ENCODE measurements at places on chromosomes 2 and 18.
A peak's percentile ranks its signal among the peaks of the same experiment; 100 is the strongest.

DNA sequence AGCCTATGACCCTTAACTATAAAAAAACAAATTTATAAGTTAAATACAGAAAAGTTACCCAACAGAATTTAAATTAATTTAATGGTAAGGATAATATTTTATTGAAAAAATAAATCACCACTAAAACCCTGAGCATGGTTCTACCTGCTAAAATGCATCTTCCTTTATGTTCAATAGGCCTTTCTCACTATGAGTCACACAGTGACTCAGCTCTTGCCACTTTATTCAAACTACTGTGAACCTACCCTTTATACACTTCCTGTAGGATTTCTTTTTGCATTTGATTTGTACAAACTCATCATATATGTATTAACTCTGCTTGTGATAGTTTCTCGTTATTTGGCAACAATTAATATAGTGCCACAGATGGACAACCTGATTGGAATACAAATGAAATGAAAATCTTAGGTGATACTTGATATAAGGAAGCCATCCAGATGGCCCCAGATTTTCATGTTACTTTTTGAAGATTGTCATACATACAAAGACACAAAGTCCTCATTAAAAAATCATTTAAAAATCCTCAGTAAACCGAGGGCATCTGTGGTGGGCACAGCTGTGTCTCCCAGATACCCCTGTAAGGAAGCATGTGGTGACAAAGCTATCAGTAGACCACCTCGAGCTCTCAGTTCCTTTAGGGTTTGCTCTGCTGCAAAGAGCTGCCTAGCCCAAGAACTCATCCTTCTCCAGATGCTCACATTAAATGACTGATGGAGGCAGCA is 55.2 kb upstream of the COBLL1 start:
- no peak for DNase-seq

DNA sequence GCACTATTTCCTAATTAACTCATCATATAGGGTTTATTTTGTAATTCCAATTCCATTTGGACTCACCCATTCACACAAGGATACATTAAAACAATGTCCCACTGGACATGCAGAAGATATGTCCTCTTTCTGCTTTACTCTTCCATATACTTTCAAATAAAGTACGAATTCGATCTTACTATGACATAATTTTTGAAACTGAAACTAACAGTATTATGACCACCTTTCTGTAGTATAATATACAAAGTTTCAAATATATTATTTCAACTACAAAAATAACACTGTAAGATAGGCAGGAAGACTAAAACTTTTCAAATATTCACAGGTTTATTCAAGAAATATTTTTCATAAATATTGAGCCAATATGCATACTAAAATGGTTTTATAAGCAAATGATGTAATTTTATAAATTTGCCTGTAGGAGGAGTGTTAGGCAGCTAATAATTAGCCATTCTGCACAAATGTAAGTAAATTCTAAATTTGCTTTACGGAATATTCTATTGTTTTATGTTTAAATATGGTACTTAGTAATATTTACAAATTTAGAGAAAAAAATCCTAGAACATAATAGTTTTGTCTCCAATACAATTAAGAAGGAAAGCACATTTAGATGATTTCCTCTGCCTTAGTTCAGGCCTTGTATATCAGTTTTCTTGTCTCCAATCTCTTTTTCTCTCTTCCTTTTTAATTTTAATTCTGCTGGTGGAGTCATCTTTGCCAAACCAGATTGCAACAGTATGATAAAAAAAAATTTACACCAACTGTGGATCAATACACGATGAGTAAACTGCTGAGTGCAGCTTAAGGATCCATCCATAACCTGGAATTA is 85.9 kb downstream of the CERKL start:
- DNase-seq = no peak

- DNase-seq = no peak
These were observed 235.0 kb upstream of the RGPD4 start for GRCh38 chr2:107591561-107592279.

- no peak for DNase-seq
These were observed 293.9 kb upstream of the SYT4 start for GRCh38 chr18:43571078-43571689.

DNA sequence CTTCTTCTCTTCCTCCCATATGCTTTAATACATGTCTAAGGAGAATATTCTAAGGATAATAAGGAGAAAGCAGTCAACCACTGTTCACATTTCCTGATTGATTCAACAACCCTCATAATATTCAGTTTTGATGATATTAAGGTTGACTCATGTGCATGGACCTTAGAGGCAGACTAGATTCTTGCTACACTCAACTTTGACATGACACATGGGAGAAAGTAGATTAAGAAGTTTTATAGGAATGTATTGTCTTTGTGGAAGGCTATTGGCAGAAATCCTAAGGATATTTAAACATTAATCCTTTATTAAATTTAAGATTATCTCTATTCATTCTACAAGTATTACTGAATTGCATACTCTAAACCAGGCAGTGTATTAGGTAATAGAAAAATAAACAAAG is 309.1 kb upstream of the CYRIA start:
- DNase-seq = no peak

DNA sequence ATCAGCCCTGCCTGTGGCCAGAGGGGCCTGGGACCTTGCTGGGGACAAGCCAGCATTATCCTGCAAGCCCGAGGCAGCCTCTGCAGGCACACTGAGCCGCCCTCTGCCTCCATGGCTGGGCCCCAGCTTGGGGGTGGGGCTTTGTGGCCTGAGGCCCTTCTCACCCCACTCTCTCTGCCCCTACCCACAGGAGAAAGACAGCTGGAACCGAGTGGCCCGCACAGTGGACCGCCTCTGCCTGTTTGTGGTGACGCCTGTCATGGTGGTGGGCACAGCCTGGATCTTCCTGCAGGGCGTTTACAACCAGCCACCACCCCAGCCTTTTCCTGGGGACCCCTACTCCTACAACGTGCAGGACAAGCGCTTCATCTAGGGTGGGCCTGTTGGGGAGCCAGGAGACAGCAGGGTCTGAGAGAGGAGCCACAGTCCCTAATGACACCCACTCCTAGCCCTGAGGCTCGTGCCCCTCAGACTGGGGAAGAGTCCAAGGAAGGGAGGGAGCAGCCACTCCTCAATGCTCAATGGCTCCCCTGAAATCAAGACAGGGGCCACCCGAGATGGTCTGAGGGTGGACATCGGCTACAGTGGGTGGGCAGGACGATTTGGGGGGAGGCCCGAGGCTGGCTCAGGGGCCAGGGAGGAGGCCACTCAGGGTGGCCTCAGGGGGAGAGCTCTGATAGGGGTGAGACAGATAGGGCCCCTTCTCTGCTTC is 4.4 kb upstream of the CHRNG start:
- DNase-seq = no peak

GRCh38 chr2:118240276-118240675 is 152.0 kb downstream of the INSIG2 start:
- no peak for DNase-seq

DNA sequence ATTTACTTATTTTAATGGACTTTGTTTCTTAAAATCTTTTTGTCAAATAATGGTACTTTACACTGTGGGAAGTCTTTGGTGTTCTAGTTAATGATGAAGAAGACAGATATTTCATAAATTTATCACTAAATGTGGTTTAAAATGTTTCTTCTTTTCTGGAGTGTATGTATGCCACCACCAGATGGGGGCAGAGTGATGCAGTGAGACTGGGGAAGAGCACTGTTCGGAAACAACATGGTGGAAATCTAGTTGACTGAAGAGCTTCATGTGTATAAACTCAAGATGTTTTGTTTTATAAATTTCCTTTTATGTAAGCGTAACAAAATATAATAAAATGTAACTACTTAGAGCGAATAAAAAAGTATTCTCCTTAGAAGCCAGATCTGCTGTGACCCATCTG is 195.1 kb downstream of the KCNE4 start:
- DNase-seq = no peak

- no peak for DNase-seq
These were observed 6.4 kb upstream of the NPAS2 start for GRCh38 chr2:100813527-100813926.

DNA sequence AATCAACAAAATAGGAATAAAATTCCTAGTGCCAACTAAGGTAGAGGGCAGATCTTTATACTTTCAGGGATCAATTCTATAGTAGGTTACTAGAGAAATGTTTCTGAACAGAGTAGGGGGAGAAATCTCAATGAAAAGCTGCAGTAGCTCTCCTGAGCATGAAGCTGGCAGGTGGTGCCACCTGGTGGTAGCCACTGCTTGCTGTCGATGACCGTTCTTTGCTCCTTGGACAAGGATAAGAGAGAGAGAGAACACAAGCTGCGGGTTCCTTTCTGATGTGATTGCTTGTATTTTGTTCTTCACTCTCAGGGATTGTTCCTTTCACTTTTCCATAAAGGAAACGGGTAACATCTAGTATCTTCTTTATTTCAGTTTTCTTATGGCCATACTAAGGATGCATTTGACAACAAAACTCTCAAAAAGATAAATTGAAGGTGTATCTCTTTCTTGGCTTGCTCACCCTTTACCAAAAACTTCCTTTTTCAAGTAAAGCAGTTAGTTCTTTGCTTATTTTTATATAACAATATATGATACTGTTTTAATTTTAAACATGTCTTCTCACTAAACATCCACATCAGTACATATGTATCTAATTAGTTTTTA is 18.6 kb upstream of the MRPL19 start:
- DNase-seq = peak; percentile 21

- no peak for DNase-seq
These were observed 1.2 kb downstream of the ME2 start for GRCh38 chr18:50880119-50880465.

DNA sequence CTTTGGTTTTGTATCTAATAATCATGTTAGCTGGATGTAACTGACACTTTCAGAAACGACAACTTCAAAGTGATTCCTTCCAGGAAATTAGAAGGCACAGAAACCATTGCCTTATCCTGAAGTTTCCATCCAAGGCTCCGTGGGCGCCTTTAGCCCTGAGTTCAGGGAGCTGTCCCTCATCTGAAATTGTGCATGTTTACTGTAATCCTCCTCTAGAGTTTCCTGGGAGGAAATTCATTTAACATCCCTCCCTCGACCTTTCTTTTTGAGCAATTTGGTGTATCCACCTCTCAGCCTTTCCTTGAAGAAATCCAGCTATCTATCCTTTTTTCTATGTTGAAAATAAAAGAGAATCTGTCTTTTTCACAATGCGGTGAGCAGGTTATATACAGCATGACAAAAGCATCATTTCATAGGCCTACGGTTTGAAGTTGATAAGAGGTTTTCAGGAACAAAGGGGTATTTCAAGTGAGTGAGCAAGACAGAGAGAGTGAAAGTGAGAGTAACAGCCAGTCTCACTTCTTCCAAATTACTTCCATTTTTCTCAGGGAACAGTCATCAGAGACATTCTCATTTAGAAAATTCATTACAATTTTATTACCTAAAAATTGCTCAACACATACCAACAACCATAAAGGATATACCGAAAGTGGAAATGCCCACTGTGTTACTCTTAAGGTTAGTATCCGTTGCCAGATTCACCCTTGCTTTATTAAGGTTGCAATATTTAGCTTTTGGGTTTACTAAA is 167.3 kb downstream of the MREG start:
- DNase-seq = no peak

GRCh38 chr2:227509824-227510619 is 38.1 kb downstream of the AGFG1 start:
- no peak for DNase-seq

GRCh38 chr2:224151161-224151560 is 112.1 kb upstream of the SERPINE2 start:
- DNase-seq = no peak

DNA sequence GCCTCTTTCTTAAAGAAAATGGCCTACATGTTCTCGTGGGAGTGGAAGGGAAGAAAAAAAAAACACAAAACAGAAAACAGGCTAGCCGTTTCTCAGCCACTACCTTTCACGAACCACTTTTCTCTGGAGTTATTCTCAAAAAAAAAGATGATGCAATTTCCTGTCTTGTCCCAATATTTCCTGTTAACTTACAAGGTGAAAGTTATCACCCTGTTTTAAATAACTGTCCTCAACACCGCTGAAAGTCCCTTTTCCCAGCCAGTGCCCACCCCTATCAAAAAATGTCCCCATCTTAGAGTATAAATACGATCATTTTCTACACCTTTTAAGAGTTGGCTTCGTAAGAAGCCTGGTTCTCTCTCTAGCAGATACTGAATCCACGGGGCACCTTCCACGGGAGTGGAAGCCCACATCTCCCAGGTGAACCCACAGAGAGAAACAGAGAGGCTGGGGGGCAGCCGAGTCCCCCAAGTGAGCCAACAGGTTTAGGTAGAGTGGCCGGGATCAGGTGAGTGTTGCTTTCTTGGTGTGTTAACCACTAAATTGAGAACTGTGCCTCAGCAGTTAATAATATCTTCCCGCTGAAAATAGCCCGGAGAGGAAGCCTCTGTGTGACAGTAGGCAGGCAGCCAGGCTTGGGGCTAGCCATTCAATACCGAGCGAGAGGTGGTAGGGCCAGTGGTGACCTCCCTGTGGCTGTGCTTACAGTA is 15.9 kb downstream of the SMAD7 start:
- no peak for DNase-seq

DNA sequence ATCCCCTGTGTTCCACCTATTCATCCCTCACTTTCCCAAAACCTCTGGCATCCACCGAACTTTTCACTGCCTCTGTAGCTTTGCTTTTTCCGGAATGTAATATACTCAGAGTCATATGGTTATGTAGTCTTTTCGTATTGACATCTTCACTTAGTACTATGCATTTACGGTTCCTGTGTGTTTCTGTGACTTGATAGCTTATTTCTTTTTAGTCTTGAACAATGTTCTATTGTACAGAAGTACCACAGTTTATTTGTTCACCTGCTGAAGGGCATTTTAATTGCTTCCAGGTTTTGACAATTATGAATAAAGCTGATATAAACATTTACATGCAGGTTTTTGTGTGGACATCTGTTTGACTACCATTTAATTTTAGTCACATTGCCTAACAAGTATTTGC is 154.7 kb upstream of the DOK6 start:
- no peak for DNase-seq

GRCh38 chr2:178482437-178482836 is 2.2 kb downstream of the PLEKHA3 start:
- DNase-seq = no peak

DNA sequence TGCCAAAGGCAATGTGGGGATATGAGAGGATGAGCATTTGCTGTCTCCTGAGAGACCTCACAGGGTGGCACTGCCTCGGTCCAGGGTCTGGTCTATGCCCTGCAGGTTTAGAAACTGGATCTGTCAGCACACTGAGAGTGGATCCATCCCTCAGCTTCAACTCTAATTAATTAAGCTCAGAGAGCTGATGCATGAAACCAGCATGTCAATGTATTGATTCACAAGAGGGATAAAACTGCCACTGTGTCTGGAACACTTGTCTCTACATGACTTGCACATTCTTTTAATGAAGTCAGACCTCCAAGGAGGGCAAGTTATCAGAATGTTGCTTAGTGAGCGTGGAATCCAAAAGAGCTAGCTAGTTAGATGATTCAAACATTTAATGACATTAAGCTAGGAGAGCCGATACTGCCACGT is 22.5 kb upstream of the POLE4 start:
- no peak for DNase-seq

- DNase-seq = no peak
These were observed 16.9 kb downstream of the ERCC3 start for GRCh38 chr2:127277028-127277427.

- no peak for DNase-seq
These were observed 289.3 kb downstream of the FSIP2 start for GRCh38 chr2:186027922-186028321.

- DNase-seq = no peak
These were observed 225.3 kb upstream of the HDAC4 start for GRCh38 chr2:239625971-239626734.
